Transverse colon (tissue), 4 donors: ENCODE measurements at places on chromosomes 16 and 17.

GRCh38 chr17:44909681-44910144, 5.6 kb downstream of the GFAP start:
- no peak overlapping the region for H3K27ac ChIP-seq
- DNase-seq, result no peak
- peaks cover 21% of the 10 kb centered on the region for H3K27me3 ChIP-seq
- H3K4me1 ChIP-seq, result peaks cover 22% of the 10 kb centered on the region
- no peaks in the 10 kb centered on the region for H3K36me3 ChIP-seq
- H3K4me3 ChIP-seq, result no peak overlapping the region

GRCh38 chr17:28864991-28865849, 10.4 kb downstream of the ERAL1 start:
- H3K4me3 ChIP-seq, result no peak overlapping the region
- H3K27me3 ChIP-seq, result no peaks in the 10 kb centered on the region
- DNase-seq, result peak; percentile 75
- peaks cover 7% of the 10 kb centered on the region for H3K36me3 ChIP-seq
- H3K27ac ChIP-seq, result peak overlapping the region; percentile 67

DNA sequence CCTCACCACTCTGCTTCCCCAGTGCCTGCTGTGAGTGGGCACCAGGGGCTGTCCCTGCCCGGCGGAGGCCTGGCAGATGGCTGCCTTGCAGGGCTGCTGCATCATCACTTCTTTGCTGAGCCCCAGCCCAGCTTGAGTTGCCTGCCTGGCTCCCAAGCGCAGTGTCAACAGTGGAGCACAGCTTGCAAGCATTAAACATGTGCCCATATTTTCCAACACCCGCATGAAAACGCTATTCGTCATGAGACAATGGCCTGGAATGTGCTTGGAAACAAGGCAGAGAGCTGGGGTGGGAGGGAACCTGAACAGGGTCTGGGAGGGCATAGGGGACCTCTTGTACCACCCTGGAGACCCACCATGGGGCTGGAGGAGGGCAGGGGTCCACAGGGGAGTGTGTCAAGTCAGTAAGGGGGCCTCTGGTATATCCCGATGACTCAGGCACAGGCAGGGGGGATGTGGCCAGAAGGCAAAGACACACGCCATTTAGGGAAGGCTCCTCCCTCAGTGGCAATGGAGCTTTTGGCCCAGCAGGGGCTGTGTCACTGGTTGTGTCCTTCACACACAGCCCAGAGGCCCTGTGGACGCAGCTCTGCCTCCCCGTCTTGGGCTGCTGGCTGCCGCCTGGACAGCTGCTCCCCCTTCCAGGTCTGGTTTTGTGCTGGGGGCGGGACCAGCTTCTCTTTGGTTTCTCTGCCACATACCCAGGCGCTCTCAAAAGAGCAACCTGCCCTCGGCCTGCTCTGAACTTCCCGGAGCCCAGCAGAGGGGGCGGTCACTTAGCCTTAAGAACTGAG, 17.4 kb upstream of the MTSS2 start:
- no peak overlapping the region for H3K4me3 ChIP-seq
- H3K4me1 ChIP-seq, result peaks cover 58% of the 10 kb centered on the region
- no peaks in the 10 kb centered on the region for H3K36me3 ChIP-seq
- no peaks in the 10 kb centered on the region for H3K27me3 ChIP-seq
- peak overlapping the region; percentile 79 for H3K27ac ChIP-seq

GRCh38 chr17:49910858-49911204, 58.2 kb upstream of the DLX4 start:
- no peaks in the 10 kb centered on the region for H3K36me3 ChIP-seq
- no peak for DNase-seq
- H3K27ac ChIP-seq, result no peak overlapping the region
- peaks cover 94% of the 10 kb centered on the region for H3K27me3 ChIP-seq
- peaks cover 5% of the 10 kb centered on the region for H3K4me1 ChIP-seq

- H3K36me3 ChIP-seq, result no peaks in the 10 kb centered on the region
- H3K27ac ChIP-seq, result no peak overlapping the region
- no peaks in the 10 kb centered on the region for H3K4me1 ChIP-seq
- no peak for DNase-seq
- H3K27me3 ChIP-seq, result no peaks in the 10 kb centered on the region
Measured at GRCh38 chr16:55906123-55906522, 30.9 kb upstream of the CES5A start.

DNA sequence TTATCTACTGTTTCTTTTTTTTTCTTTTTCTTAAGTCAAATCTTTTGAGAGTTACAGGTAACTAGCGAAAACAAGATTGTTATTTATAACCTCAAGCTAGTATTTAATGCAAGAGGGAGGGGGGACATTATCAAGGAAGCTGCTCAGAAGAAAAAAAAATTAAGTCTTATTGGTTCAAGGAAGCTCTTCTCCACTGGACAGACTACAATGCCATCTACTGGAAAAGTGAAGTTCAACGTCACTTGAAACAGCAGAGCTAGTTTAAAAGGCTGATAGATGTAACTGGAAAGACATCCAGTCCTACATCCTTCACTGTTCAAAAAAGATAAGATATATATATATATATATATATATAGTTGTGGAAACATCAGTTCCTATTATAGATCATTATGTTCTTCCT, 418.0 kb upstream of the PSMD7 start:
- DNase-seq, result no peak
- H3K36me3 ChIP-seq, result no peaks in the 10 kb centered on the region
- H3K4me3 ChIP-seq, result no peak overlapping the region

DNA sequence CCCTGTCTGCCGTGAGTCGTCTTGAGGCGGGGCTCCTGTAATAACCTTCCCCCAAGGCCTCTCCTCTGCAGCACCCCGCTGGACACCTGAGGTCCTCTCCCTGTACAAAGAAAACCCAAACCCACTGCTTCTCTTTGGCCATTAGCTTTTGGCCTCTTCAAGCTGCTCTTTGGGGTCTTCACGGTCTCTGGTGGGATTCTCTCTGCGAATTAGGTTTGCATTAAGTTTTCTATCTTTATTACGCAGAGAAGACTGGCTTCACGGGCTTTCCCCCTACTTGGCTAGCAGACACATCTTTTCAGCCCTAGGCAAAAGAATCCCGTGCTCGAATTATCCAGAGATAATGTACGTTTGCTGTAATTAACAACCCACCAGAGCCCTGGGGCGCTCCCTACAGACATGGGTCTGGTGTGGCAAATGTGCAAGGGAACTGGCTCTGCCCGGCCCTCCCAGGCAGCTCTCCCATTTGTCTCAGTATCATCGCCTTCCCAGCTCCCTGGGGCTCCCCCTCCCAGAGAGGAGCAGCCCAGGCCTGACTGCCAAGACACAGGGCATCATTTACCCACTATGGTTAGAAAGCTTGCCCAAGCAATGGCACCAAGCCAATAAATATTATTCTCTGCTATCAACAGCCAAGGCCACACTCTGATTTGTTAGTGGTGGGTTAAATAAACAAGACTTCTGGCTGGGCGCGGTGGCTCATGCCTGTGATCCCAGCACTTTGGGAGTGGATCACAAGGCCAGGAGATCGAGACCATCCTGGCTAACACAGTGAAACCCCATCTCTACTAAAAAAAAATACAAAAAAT, 24.7 kb upstream of the KLHDC4 start:
- DNase-seq, result peak; percentile 23
- no peaks in the 10 kb centered on the region for H3K27me3 ChIP-seq
- H3K36me3 ChIP-seq, result no peaks in the 10 kb centered on the region
- peak overlapping the region; percentile 60 for H3K27ac ChIP-seq

DNA sequence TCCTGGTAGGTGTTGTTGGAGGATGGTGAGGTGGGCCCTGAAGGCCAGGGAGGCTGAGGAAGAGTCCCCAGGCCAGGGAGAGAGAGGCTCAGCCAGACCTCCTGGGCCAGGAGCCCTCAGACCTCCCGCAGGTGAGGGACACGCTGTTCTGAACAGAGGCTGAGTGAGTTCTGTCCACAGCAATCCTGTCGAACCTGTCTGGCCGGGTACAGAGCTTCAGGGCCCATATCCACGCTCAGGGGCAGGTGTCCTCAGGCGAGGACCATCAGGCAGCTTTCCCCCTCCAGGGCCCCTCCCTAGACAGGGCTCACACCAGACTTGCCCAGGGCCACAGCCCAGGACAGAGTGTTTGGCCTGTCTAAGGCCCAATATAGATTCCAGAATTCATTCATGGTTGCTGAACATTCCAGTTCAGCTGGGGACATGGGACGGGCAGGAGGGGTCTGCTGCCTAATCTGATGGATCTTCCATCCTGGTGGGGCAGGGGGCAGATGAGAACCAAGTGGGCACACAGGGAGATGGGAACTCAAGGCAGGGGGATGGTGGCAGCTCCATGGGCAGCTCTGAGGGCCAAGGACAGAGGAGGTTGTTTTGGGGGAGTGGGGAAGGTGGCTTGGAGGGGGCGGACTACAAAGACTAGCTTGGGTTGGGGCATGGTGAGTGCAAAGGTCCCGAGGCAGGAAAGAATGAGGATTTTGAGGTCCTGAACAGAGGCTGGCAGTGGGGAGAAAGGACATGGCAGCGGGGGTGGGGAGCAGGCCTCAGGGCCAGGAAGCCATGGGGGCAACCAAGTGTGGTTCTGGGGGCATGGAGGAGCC, 23.4 kb upstream of the MPRIP start:
- DNase-seq, result peak; percentile 45
- H3K27ac ChIP-seq, result no peak overlapping the region
- peaks cover 11% of the 10 kb centered on the region for H3K4me1 ChIP-seq
- H3K4me3 ChIP-seq, result no peak overlapping the region
- no peaks in the 10 kb centered on the region for H3K36me3 ChIP-seq

- no peaks in the 10 kb centered on the region for H3K36me3 ChIP-seq
- no peaks in the 10 kb centered on the region for H3K27me3 ChIP-seq
- DNase-seq, result no peak
- no peak overlapping the region for H3K4me3 ChIP-seq
- no peak overlapping the region for H3K27ac ChIP-seq
Measured at GRCh38 chr16:68287276-68288251, 23.2 kb downstream of the SLC7A6OS start.

- no peaks in the 10 kb centered on the region for H3K27me3 ChIP-seq
- peaks cover 4% of the 10 kb centered on the region for H3K4me1 ChIP-seq
- DNase-seq, result no peak
- no peaks in the 10 kb centered on the region for H3K36me3 ChIP-seq
- H3K4me3 ChIP-seq, result no peak overlapping the region
Measured at GRCh38 chr17:75751676-75752404, 13.2 kb downstream of the GALK1 start.

DNA sequence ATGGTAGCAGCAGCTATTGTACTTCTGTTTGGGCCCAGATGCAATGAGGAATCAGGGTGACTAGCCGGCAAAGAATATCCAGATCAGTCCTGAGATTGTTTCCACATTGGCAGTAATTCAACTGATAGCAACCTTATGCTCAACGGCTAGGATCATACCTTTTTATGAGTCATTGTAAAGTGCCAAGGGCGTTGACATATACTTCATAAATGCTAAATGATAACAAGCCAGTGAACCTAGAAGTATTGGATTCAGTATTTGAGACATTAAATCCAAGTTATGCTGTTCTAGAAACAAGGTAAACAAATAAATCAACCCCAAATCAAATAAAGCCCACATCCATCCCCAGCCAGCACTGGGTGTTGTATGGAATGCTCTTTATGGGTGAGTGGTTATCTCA, 207.1 kb upstream of the ZFHX3 start:
- no peaks in the 10 kb centered on the region for H3K36me3 ChIP-seq
- no peaks in the 10 kb centered on the region for H3K27me3 ChIP-seq
- H3K27ac ChIP-seq, result peak overlapping the region; percentile 41
- DNase-seq, result no peak
- H3K4me3 ChIP-seq, result no peak overlapping the region

DNA sequence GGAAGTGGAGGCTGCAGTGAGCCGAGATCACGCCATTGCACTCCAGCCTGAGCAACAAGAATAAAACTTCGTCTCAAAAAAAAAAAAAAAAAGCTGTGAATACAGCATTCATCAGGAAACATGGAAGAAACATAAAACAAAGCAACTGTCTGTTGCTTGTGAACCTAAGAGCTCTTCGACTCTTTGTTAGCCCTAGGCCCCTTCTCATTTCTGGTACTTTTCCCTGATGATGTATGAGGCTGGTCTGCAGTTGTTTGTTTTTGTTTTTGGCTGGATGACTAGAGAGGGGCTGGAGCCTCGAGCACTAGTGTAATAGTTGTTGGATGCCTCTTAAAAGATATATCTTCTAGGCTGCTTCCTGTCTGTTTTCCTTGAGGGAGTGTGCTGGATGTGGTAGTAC, 113.5 kb downstream of the MAP2K6 start:
- H3K36me3 ChIP-seq, result no peaks in the 10 kb centered on the region
- H3K27me3 ChIP-seq, result no peaks in the 10 kb centered on the region
- H3K4me1 ChIP-seq, result no peaks in the 10 kb centered on the region
- no peak overlapping the region for H3K27ac ChIP-seq
- H3K4me3 ChIP-seq, result no peak overlapping the region

- H3K36me3 ChIP-seq, result no peaks in the 10 kb centered on the region
- H3K27ac ChIP-seq, result no peak overlapping the region
- no peaks in the 10 kb centered on the region for H3K4me1 ChIP-seq
- no peak for DNase-seq
- H3K4me3 ChIP-seq, result no peak overlapping the region
Measured at GRCh38 chr17:29051194-29051593, 8.3 kb downstream of the PIPOX start.
